Cortex of kidney (tissue), 1 donor: ENCODE measurements at places on chromosomes 7 and 10.

- DNase-seq, result no peak
These were observed 491.8 kb upstream of the SEMA3A start for GRCh38 chr7:84686373-84686772.

- no peak for DNase-seq
These were observed 340.0 kb downstream of the ELMO1 start for GRCh38 chr7:37108615-37109014.

DNA sequence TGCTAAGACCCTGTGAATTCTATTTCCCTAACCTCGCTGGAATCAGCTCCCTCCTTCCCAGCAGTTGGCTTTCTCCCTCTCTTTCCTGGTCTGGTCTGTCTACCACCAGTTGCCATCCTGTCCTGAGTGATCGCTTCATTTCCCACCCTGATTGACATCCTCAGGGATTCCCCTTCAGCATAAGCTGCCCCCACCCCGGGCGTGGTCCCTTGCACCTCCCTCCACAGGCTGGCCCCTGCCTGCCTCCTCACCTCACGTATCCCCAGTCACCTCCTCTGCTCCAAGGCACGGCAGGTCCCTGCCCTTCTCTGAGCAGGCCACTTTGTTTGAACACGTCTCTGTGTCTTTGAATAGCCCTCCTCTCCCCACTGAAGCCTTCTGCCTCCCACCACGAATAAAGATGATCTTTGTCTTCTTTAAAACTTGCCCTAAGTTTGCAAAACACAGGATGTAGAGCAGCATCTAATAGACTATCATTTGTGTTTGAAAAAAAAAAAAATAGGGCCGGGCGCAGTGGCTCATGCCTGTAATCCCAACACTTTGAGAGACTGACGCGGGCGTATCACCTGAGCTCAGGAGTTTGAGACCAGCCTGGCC lies 233.5 kb downstream of the CUX1 start:
- no peak for DNase-seq

DNA sequence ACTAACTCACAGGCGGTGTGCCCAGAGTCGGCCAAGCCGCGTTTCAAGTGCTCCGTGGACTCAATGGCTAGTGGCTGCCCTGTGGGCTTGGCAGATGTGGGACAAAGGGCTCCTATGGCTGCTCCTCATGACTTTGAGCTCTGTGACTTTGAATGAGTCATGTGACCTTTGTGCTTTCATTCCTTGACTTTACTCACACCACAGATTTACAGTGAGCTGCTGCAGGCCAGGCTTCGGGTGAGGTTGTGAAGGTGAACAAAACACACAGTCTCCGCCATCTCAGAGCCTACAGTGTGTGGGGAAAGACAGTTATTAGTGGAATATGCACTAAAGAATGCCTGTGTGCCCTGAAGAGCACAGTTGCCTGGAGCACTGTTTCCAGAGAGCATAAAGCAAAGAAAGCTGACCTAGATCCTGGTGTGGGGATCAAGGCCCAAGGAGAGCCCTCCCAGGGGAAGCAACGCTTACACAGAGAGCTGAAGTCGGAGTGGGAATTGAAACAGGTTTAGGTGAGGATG lies 29.7 kb upstream of the PLEKHA1 start:
- DNase-seq, result no peak

DNA sequence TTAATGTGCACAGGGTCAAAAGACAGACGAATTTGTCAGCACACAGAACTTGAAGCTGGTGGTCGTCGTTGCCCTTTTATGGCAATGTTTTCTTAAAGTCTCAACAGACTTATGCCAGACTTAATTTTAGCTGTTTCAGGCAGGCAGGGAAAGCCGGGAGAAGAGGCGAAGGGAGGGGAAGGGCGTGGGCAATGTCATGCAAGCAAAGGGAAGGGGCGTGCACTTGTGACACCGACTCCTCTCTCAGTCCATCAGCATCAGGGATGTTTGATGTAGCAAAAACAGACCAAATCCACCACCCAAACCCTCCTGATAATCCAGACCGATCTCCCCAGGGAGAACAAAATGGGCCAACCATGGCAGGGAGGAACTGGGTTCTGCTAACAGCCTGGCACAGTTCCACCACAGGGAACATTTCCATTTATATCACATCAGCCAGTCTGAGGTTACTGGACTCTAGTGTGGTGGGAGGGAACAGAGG lies 118.1 kb upstream of the RHEB start:
- no peak for DNase-seq

DNA sequence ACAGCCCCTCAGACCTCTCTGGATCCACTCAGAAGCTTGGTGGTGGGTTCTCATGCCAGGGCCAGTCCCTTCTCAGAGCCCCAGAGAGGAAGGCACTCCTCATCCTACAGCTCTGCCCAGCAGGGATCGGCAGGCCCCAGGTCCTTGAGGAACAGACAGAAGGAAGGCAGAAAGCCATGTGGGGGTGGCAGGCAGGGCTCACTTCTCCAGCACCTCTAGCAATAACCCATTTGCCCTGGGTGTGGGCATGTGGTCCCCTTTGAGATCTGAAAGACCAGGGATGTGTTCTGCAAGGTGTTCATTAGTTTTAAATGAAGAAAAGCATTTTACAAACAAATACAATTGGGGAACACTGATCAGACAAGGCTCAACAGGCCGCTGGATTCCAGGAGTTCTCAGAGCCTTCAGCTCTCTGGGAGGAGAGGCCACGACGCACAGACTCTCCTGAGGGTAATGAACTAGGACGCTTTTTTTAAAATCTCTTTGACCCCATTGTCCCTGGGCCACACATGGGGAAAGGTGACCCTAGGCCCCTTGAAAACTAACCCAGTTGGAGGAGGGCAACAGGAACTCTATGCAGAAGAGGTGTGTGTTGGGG lies 40.6 kb downstream of the LDB3 start:
- DNase-seq, result no peak

GRCh38 chr10:110165239-110165638 lies 42.2 kb upstream of the MXI1 start:
- DNase-seq, result no peak
